ENCODE measurements at places on chromosomes 5 and 9. TPM values are rescaled to one million over a fixed set of nuclear protein-coding genes. Genes with fewer than 3 reads are reported as not detected.

Gene PDE6A
- not detected for total RNA-seq

Gene CSNK1A1
- 269 TPM for total RNA-seq

DNA sequence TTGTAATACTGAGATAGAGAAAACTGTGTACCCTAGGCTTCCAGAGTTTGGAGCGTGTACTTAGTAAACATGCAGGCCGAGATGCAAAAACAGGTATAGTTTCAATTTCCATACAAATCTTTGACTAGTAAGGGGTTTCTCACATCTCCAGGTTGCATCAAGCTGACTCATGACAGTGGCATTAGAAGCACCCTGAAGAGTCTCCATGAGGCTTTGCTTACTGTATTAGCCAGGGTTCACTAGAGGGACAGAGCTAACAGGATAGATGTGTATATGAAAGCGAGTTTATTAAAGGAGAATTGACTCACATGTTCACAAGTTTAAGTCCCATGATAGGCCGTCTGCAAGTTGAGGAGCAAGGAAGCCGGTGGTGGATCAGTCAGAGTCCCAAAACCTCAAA lies 275.3 kb upstream of the CDH6 start:
- no peak for DNase-seq

Gene DRD1
- total RNA-seq, result 0.28 TPM

Gene ADAMTSL1
- total RNA-seq, result 9.8 TPM

DNA sequence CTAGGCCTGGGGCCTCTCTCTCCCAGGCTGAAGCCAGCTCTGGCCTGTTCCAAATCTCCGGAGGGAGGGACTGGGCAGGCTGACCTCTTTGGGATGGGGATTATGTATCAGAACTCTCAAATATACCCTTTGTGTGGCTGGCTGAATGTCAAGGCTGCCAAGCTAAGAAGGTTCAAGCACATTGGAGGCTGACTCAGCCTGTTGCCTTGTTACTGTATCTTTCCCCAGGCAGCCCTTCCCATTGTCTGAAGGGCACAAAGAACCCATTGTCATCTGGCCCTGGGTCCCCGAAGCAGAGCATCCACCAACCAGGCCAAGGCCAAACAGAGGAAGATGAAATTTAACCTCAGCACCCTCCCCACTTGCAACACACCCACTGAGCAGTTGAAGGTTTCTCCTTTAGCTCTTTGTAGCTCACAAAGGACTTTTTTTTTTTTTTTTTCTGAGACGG lies 7.3 kb upstream of the SPARC start:
- no peak for DNase-seq

- DNase-seq, result no peak
Observed at GRCh38 chr5:125154301-125155110, 408.1 kb upstream of the ZNF608 start.

- DNase-seq, result no peak
Observed at GRCh38 chr5:1067141-1068121, 44.4 kb downstream of the SLC12A7 start.

DNA sequence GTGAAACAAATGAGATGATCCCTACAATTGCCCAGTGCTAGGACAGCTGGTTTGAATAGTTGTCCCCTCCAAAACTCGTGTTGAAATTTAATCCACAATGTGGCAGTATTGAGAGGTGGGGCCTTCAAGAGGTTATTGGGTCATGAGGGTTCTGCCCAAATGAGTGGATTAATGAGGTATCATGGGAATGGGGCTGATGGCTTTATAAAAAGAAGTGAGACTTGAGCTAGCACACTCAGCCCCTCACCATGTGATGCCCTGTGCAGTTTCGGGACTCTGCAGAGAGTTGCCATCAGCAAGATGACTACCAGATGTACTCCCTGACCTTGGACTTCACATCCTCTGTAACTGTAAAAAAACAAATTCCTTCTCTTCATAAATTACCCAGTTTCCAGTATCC lies 33.1 kb downstream of the RANBP6 start:
- no peak for DNase-seq

Gene TXN
- total RNA-seq, result 56.9 TPM

- no peak for DNase-seq
Observed at GRCh38 chr5:34022121-34022705, 14.4 kb upstream of the AMACR start.

- DNase-seq, result peak; percentile 45
Observed at GRCh38 chr5:150640311-150641005, at the start of gene SYNPO. SYNPO (plus strand) TSS chr5:150640660; CDS start chr5:150648276, 7,616 bp downstream.

GRCh38 chr5:155189476-155189875 lies 175.9 kb downstream of the KIF4B start:
- DNase-seq, result no peak

- DNase-seq, result no peak
Observed at GRCh38 chr9:87137718-87138117, 190.4 kb upstream of the GAS1 start.

Gene BHMT2
- 4.0 TPM for total RNA-seq

- DNase-seq, result no peak
Observed at GRCh38 chr9:22913518-22913917, 466.9 kb downstream of the DMRTA1 start.

Gene CTXN3
- total RNA-seq, result not detected

GRCh38 chr5:75113354-75114113 lies 61.2 kb upstream of the GCNT4 start:
- no peak for DNase-seq

Gene ANKRD55
- 1.1 TPM for total RNA-seq

GRCh38 chr9:69331444-69331843 lies 6.4 kb downstream of the ENTREP1 start:
- DNase-seq, result peak; percentile 47

GRCh38 chr9:131743501-131743900 lies 3.6 kb upstream of the RAPGEF1 start:
- no peak for DNase-seq

DNA sequence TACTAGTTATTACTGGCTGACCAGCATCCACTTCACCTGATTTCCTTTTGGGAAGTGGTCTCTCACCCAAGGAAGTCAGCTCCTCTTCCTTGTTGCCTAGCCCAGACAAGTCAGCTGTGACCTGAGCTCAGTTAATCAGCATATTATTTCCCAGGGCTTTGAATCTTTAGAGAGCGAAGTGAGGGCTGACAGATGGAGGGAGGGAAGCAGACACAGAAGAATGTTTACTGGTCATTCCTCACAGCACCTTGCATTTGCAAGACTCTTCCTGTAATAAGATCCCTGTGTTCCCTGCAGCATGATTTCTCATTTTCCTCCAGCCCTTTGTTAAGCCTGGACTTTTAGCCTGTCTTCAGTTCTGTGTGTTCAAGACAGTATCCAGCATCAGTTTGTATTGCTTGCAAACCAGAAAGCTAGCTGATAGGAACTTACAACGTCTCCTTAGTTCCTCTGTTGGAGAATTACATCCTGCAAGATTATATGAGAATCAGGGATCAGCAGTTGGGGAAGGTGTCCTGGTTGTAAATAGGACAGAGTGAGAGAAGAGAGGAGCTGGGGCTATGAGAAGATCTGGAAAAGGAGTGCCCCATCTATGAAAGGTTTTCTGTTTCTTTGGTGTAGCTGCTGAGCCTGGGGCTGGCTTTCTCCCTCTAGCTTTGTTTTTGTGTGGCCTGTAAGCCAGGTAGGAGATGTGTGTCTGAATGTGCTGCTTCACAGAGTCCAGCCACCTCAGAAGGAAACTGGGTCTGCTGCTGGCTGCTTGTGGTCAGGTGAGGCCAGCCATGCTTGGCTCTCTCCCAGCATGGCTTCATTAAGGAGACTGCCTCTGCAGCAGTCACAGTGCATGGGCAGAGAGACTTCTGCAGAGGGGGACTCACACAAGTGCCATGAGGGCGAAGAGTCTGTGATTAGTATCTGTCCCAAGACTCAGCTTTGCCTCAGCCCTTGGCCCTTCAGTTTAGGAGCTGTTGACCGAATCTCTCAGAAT lies 50.3 kb downstream of the MAN2A1 start:
- no peak for DNase-seq

Measured in prostate gland (tissue), 2 donors.